D721Med (cell line): ENCODE measurements at places on chromosomes 4 and X.

- no peak for DNase-seq
Observed at GRCh38 chr4:101761405-101761804, 29.1 kb upstream of the BANK1 start.

- no peak for DNase-seq
Observed at GRCh38 chr4:8026453-8026852, 86.8 kb upstream of the AFAP1 start.

DNA sequence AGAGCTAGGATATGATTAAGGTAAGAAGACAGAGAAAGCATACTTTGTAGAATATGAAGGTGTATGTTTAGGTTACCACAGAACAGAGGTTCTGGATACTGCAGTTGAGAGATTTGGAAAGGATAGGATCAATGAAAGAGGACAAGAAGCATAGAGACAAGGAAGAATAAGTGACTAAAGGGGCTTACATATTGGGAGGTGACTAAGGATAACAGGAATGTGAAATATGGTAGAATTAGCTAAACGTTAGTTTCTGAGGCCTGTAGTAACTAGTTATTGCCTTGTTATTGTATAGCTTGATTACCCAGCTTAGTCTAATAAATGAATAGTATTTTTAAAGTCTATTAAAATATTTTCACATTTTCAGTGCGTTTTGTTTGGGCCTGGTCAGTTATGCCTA, 38.2 kb downstream of the CENPI start:
- DNase-seq, result no peak

DNA sequence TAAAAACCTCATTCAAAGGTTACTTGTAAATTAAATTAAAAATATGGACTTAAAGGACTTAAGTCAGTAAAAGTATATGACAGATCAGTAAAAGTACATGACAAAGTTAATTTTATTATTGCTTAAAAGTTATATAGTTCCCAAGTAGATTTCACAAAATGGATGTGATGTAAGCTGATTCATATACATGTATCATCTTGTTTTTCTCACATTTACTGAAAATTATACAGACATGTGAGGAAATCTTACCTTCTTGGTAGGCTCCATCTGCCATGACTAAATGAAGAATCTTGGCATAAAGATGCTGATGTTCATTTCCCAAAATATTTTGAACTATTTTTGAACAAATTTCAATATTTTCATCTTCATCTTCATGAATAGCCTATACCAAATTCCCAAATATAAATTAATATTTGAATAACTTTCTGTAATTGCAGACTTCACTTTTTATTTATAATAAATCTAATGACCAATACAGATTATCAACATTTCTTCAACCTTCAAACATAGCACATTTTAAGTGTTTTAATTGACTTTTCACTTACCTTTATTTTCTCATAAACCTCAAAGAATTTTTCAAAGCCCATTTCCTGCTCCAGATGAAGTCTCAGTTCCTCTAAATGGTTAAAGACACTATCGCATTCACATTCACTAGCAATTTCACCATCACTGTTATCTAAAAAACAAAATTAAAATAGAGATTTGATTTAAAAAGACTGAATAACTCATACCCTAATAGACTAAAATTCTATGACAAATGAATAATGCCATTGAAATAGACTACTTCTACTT, 129.4 kb upstream of the SH3RF1 start:
- no peak for DNase-seq

GRCh38 chr4:69881173-69881773, 21.3 kb upstream of the SULT1E1 start:
- no peak for DNase-seq

DNA sequence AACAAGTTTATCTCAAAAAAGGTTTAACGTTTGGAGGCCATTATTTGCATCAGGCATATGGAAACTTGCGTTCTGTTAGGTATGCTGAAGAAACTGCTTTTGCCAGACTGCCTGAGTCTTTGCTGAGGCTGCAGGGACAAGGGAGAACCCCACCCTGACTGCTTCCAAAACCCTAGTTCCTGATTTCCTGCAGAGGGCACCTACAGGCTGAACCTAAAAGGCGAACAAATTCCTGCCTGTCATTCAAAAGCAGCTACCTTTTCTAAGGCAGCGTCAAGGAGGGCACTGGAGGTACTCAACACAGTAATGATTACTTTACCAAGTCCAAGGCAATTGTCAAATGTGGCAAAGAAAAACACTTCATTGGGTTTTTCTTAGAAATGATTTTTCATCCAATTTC, 578 bp upstream of the CORIN start:
- DNase-seq, result no peak

DNA sequence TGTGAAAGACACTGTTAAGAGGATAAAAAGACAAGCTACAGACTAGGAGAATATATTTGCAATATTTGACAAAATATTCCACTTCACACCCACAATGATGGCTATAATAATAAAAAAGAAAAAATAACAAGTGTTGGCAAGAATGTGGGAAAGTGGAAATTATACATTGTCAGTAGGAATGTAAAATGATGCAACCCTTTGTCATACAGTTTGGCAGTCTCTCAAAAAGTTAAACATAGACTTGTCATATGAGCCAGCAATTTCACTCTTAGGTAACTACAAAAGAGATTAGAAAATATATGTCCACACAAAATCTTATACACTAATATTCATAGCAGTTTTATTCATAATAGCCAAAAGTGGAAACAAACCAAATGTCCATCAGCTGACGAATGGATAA, 5.2 kb upstream of the RADX start:
- no peak for DNase-seq

DNA sequence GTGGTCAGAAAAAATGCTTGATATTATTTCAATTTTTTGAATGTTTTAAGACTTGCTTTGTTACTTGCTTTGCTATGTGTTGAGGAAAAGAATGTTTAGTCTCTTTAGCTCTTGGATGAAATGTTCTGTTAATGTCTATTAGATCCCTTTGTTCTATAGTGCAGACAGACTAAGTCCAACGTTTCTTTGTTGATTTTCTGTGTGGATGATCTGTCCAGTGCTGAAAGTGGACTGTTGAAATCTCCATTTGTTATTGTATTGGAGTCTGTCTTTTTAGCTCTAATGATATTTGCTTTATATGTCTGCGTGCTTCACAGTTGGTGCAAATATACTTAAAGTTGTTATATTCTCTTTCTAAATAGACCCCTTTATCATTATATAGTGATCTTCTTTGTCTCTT, 220.6 kb downstream of the GUCY2F start:
- no peak for DNase-seq

- DNase-seq, result no peak
Observed at GRCh38 chr4:120858776-120859175, 63.8 kb downstream of the PRDM5 start.

- no peak for DNase-seq
Observed at GRCh38 chr4:179596621-179597020, 2154.4 kb upstream of the AGA start.

- DNase-seq, result no peak
Observed at GRCh38 chrX:68634649-68635227, 12.7 kb upstream of the STARD8 start.

DNA sequence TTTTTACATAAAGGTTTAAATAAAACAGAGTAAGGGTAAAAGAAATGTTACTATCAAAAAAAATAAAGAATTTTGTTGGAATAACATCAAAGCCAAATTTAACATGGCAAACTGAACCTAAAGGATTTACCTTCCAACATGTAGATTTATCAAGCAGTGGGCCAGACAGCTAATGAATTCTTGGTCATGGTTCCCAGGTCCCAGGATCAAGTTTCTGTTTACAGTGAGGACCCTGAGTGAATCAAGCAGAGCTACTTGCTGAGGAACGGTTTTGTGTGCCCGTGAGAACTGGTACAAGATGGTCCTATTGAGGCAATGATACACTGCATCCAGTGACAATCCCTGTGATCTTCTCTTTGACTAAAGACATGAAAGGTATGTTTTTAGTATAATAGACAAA, 157.1 kb downstream of the CDS1 start:
- no peak for DNase-seq

GRCh38 chr4:165011403-165011802, 20.4 kb upstream of the TRIM60 start:
- no peak for DNase-seq

DNA sequence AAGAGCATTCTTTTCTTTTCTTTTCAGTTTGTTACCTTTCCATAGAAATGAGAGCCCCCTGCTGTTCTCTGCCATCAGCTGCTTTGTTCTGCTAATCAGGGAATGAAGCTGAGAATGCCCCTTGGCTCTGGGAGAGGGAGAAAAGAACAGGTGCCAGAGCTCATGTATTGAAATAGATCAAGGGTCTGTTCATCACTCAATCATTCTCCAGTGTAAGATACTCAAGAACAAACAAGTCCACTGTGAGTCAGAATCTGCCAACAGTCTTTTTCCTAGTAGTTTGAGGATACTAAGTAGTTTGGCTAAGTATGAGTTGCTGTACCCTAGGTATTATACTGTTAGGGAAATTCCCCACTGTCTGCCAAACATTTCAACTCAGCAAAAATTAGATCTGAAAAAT, 144.3 kb downstream of the RTL3 start:
- no peak for DNase-seq

GRCh38 chrX:68650491-68650890, 3.0 kb downstream of the STARD8 start:
- no peak for DNase-seq

GRCh38 chr4:103076747-103077347, at the start of gene SLC9B2:
Gene SLC9B2, minus strand, starts transcription at chr4:103076761. Its CDS starts 9,211 bp downstream, at chr4:103067550.
- no peak for DNase-seq

DNA sequence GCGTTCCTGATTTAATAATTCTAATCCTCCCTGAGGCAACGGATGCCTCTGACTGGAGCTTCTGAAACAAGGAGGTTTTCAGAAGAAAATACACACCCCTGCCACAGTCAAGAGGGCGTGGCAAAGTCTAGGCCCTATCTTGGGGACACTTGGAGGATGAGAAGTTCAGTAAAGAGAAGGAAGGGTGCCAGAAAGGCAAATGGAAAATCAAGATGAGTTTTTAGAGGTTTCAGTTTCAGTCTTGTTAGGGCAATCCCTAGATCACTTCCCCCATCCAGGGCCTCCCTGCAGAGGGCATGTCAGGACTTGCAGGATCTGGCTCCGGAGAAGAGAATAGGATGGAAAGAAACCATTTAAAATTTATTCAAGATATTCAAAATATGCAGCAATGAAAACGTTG, 28.5 kb upstream of the FGF2 start:
- no peak for DNase-seq

DNA sequence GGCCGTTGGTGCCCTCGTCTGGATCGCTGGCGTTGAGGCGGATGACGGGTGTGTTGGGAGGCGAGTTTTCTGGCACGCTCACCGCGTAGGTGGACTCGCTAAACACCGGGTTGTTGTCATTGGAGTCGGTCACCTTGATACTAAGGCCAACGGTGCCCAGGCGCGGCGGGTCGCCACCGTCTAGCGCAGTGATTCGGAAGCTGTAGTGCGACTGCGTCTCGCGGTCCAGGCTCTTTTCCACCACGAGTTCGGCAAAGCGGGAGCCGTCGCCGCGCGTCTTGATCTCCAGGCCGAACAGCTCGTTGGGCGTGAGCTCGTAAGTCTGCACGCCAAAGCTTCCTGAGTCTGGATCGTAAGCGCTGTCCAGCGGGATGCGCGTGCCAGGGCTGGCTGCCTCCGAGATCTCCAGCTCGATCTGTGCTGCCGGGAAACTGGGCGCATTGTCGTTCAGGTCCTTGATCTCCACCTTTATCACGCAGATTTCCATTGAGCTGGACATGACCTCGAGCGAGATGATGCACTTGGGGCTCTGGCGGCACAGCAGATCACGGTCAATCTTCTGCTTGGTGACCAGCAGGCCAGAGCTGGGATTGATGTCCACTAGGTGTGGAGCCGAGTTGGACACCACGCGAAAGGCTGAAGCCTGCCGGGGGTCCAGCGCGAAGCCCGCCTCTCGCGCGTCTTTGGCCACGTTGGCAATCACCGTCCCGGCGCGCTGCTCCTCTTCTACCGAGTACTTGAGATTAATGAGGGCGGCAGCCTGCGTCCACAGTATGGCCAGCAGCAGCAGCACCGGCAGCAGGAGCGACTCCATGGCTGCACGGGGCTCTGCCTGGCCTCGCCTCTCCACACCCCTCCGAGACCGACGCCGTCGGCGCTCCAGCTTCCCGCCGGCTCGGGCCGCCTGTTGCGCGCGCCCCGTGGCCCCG, 2.0 kb downstream of the PCDH19 start:
- no peak for DNase-seq

DNA sequence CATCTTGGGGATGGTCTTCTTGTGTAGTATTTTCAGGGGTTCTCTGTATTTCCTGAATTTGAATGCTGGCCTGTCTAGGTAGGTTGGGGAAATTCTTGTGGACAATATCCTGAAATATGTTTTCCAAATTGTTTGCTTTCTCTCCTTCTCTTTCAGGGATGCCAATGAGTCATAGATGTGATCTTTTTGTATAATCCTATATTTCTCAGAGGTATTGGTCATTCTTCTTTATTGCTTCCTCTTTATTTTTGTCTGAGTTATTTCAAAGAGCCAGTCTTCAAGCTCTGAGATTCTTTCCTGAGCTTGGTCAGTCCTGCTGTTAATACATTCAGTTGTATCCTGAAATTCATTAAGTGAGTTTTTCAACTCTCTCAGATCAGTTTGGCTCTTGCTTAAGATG, 73.1 kb downstream of the MAMLD1 start:
- DNase-seq, result no peak
